CD8-positive, alpha-beta T cell (primary cell): ENCODE measurements at places on chromosomes 3 and 15. TPM values are rescaled to one million over a fixed set of nuclear protein-coding genes. Genes with fewer than 3 reads are reported as not detected.

IL16 gene
- total RNA-seq, result 165 TPM

FHIT gene
- 7.6 TPM for total RNA-seq

HGD gene
- 3.1 TPM for total RNA-seq

KNG1 gene
- total RNA-seq, result not detected

CFAP100 gene
- total RNA-seq, result not detected

ZNF80 gene
- 1.6 TPM for total RNA-seq

FRMD4B gene
- 5.1 TPM for total RNA-seq

DPH3 gene
- 13.9 TPM for total RNA-seq

C3orf18 gene
- 5.5 TPM for total RNA-seq

POLG gene
- total RNA-seq, result 158 TPM

OR5K2 gene
- total RNA-seq, result not detected

SAMD7 gene
- not detected for total RNA-seq

TGM5 gene
- total RNA-seq, result not detected

SPINT1 gene
- 0.14 TPM for total RNA-seq

LMAN1L gene
- total RNA-seq, result not detected

GOLGA6B gene
- total RNA-seq, result not detected

SLC27A2 gene
- total RNA-seq, result 0.33 TPM

AHSG gene
- total RNA-seq, result not detected

TAGLN3 gene
- total RNA-seq, result not detected

EPHA6 gene
- not detected for total RNA-seq

RBPMS2 gene
- not detected for total RNA-seq

NDUFB5 gene
- 25.6 TPM for total RNA-seq

ST8SIA2 gene
- total RNA-seq, result not detected

DNAH12 gene
- 0.08 TPM for total RNA-seq

NDN gene
- total RNA-seq, result not detected

ASB14 gene
- not detected for total RNA-seq

CILP gene
- total RNA-seq, result 0.27 TPM

SNRPN gene
- 84.4 TPM for total RNA-seq

TM6SF1 gene
- total RNA-seq, result not detected

FAM174B gene
- total RNA-seq, result 1.4 TPM

NOX5 gene
- total RNA-seq, result not detected

GCSAM gene
- total RNA-seq, result 4.3 TPM

CISH gene
- total RNA-seq, result 5.6 TPM
